ENCODE measurements at places on chromosomes 12 and 14.

DNA sequence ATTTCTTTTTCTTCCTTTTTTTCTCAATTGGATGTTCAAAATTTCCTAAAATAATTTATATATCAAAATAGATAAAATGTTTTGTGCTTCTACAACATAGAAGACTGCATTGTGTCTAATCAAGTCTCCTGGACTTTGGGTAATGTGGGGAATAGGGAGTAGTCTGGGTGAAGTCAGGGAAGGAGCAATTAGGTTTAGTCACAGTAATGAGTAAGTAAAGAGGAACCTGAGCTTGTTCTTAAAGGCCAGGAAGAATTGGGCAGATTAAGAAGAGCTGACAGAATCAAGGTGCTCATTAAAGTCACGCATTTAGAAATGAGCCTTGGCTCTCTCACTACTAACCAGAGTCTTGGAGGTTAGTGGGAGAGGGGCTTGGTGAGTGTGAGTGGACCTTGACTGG lies 233.3 kb upstream of the SSTR1 start:
- no peak for DNase-seq

DNA sequence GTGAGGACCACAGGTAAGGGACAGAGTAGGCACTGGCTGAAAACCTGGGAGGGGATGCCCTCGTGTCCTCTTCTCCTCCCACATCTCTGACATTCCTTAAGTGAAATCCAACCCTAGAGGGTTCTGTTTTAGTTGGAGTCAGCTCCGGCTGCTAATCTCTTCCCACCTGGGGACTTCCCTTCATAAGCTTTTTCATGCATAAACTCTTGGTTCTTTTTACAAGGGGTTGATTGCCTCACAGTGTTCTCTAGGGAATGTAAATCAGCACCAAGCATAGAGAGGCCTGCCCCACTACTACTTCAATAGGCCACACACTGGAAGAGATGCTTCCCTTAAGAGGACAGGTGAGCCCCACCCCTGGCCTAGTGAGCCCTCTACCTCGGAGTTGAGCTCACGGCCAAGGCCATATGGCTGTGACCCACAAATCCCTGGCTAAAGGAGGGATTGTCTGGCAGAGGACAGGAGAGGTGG lies 3.2 kb upstream of the SYNDIG1L start:
- no peak for DNase-seq

GRCh38 chr14:100662879-100663760 lies 63.6 kb upstream of the DLK1 start:
- DNase-seq: no peak

GRCh38 chr14:79411403-79412174 lies 799.7 kb downstream of the DIO2 start:
- no peak for DNase-seq

DNA sequence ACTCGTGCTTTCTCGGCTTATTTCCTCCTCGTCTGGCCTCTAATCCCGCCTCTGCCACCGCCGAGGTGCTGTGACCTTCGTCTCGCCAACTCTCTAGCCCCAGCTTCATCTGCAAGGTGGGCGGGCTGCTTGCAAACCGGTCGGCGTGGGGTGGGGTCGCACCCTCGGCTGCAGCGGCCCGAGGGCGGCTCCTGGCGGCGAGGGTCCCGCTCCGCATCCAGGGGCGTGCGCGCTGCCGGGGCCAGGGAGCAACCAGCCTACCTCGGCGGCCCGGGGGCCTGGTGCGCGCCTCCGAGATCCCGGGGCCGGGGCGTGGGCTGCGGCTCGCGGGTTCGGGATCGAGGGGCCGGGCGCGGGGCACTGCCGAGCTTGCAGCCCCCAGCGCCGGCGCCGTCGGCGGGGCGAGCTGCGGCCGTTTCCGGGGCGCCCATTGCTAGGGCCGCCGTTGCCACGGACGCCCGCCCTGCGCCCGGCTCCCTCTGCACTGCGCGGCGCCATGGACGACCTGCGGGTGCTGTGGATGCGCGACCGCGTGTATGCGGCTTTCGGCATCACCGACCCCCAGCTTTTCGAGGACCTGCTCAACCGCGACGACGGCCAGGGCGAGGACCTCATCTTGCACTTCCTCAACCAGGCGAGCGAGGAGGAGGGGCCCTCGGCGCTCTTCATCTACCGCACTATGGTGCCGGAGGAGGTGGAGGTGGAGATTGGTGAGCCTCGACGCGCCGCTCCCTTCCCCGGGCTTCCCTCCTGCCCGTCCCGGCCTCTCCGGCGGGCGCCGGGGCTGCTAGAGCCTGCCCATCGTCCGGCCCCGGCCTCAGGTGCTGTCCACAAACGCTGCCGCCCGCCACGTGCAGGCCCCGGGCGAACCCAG lies at the start of gene DNAH10:
DNAH10 (plus strand) TSS at position 461 of the 874 bp plus-strand sequence; CDS start at position 497, 36 bp downstream.
- DNase-seq: no peak

DNA sequence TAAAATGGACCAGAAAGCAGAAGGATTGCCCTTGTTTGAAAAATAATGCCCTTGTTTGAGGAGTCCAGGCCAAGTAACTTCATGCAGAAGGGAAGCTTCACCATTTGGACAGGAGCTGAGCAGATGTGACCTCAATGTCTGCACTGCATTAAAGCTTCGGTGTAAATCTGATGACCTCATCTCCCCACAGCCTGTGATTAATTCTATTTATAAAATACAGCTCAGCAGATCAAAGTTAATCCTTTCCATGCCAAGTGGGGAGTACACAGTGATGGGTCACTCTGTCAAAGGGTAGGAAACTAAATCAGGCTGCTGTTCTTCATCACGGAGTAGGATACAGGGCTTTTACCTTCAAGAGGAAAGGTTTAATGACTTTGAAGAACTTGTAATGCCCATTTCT lies 533.7 kb downstream of the RPS29 start:
- DNase-seq: no peak

GRCh38 chr12:113373969-113374368 lies 15.6 kb downstream of the PLBD2 start:
- DNase-seq: no peak

DNA sequence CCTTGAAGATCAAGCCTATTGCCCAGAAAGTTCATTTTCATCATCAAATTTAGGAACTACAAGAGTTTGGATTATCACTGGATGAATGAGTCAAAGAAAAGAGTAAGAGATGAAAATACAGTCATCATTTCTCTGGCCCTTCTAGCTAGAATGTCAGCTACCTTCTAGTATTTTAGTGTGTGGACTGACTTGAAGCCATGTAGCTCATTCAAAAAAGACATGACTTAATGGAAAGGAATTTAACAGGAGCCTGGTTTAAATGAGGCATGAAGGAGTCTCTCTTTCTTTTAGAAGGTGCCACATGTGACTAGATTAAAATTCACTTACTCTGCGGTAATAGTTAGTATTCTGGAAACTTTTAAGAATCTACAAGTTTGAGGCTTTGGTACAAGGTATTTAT lies 7.1 kb downstream of the PTHLH start:
- DNase-seq: no peak

GRCh38 chr12:43912859-43913258 lies 77.0 kb downstream of the TMEM117 start:
- DNase-seq: no peak

- no peak for DNase-seq
Measured at GRCh38 chr12:56521209-56521589, 421 bp upstream of the RBMS2 start.

DNA sequence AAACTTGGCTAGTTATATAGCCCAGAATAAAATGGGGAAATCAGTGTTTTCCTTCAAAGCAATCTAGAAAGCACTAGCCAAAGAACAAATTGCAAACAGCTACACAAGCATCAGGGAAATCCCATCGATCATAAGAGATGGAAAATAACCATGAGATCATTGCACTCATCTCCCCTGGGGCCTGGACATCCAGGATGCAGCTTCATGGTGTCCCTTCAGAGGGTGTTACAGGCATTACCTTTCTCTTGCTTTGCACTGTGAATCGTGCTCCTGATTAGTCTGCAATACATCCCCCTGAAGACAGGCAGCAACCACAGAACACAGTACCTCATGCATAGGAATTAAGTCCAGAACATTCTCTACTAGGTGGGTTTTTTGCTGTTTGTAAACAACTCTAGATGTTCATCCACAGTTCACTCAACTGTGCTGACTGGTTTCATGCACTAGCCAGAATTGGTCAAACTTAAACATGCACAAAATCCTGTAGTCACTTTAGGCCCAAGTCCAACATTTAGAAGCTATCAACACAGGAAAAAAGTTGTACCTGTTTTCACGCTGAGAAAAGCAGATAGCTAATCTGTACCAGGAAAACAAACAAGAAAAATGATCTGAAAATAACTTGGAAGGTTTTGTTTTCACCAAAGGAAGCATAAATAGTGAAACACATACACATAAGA lies 120.1 kb downstream of the ZFP36L1 start:
- no peak for DNase-seq

- DNase-seq: no peak
Measured at GRCh38 chr12:3461391-3461790, 29.6 kb upstream of the PRMT8 start.

- no peak for DNase-seq
Measured at GRCh38 chr12:75477137-75477536, 3.4 kb upstream of the GLIPR1 start.

- DNase-seq: no peak
Measured at GRCh38 chr14:92729634-92730358, 18.6 kb downstream of the LGMN start.

DNA sequence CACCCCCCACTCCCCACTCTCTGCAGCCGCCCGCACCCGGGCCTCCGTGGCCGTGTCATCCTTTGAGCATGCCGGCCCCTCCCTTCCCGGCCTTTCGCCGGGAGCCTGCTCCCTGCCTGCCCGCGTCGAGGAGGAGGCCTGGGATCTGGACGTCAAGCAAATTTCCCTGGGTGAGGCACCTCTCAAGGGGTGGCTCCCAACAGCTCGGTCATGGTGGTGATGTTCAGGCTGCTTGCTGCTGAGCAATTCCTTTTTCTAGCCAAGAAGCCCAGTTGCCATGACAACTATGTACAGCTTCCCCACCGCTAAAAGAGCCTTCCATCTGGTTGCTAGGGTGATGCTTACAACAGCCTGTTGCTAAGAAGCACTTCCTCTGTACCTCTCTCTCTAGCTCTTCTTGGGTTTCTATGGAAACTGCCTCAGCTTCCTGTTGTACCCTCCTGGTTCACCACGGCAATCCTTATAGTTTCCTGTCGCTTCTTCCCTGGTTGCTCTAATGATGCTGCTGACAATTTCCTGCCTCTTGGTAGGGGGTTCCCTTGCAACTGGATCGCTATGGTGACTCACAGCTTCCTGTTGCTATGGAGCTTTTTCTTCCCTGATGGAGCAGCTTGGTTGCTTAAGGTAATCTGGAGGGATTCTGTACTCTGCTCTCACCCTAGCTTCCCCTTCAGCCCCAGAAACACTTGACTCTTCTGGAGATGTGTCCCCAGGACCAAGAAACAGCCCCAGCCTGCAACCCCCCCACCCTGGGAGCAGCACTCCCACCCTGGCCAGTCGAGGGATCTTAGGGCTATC lies 11.0 kb downstream of the ZNF219 start:
- DNase-seq: no peak

DNA sequence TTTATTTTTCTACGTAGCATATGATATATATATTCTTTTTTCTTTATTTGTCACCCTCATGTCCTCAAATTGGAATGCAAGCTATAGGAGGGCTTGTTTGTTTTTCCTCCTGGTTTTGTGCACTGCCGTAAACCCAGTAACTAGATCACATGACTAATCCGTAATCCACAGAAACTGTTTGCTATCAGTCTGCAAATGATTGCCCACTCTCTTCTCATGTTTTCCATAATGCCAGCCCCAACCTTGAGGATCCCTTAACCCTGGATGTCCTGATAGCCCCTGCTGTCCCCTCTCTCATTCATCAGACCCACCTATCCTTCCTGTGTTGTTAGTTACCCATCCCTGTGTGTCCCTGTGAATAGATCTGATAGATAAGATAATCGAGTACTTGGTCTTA lies 94.0 kb downstream of the TSPAN9 start:
- no peak for DNase-seq

DNA sequence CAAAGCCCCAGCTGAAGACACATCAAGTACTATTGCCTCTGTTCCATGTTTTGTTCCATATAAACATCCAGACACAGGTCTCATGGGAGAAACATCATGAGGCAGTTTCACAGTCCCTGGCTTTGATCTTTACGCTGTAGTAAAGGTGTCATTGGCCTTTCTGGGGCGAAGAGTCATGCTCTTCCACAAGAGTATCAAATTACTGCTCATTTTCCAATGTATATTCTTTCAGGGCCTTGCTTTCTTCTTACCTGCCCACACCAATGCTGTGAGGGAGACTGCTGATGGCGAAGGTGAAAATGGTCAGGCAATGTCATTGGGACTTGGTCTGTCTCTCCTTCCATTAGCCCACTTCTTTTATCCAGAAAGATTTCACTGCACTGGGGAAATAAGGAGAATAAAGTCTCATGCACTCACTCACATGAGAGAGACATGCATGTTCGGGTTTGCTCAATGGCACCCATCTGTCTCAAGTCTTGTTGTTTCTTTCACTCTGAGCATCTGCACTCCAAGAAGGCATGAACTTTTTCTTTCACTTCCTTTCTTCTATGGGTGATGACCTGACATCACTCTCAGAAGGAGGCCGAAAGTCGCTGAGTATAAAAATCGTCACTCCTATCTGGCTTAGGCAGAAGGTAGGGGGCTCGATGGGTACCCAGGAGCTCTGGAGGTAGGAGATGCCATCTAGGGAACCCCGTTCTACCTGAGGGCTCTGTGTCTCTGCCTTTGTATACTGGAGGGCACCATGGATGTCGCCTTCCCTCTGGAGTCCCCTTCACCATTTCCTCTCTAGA lies 1.3 kb upstream of the JDP2 start:
- DNase-seq: no peak

DNA sequence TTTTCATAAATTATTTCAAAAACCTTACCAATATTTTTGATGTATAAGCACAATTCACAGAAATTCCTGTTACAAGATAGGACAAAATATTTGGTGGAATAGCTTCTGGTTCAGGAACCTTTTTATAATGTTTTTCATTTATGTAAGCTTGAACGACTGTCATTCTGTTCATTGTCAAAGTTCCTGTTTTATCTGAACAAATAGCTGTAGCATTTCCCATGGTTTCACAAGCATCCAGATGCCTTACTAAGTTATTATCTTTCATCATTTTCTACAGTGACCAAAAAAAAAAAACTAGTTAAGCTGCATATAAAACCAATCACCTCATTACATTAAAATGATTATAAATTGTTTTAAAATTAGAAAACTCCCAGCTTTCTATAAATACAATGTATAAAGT lies 87.1 kb downstream of the ATP2B1 start:
- no peak for DNase-seq

GRCh38 chr12:64706857-64707256 lies 52.3 kb downstream of the GNS start:
- no peak for DNase-seq

DNA sequence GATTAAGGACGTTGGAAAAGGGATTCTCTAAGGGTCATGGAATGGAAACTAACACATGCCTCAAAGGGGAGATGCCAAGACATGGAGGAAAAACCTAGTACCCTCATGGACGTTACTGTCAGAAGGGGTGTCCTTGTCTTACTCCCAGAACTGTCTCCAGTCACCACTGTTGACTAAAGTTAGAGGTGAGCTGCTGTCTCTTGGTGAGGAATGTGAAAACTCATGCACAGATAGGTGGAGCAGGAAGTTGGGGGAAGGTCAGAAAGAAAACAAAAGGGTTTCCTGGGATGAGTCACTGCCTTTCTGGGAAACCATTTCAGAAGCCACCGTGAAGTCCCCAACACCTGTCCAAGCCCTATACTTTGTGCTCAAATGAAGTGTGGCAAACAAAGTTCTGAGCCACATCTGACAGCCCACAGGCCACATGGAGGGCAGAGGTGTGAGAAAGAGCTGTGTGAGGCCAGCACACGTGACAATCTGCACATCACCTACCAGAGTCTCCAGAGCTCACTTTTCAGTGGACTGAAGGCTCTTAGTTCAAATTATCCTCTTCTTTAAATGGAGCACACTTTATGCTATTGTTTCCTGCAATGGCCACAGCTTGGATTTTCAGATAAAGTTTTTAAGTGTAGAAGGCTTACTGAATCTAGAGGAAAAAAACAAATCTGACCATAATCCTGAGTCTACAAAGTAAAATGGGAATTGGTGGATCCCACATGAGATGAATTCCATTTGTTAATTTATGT lies 92.9 kb upstream of the EGLN3 start:
- DNase-seq: no peak

Data from esophagus squamous epithelium (tissue), 5 donors.